A549 treated with dexamethasone at 1 μM for 4 hours (cell line): ENCODE measurements at places on chromosomes 3 and 15. TPM values are rescaled to one million over a fixed set of nuclear protein-coding genes. Genes with fewer than 3 reads are reported as not detected.

Gene DNAJC19
- total RNA-seq = 21.1 to 23.3 TPM (median 22.5 TPM) in 5 replicates

Gene BTLA
- total RNA-seq = 0.14 TPM in 1 of 5 replicates, not detected in the others

Gene CYP1A1
- 1.5 to 2.7 TPM (median 1.6 TPM) in 5 replicates for total RNA-seq

Gene SLC2A2
- not detected in 5 replicates for total RNA-seq

Gene CHST2
- 0.80 to 1.3 TPM (median 1.1 TPM) in 5 replicates for total RNA-seq

Gene ZWILCH
- total RNA-seq = 31.4 to 40.0 TPM (median 34.2 TPM) in 5 replicates

Gene ANXA2
- total RNA-seq = 5,259 to 6,141 TPM (median 5,288 TPM) in 5 replicates

Gene TMEM89
- not detected in 5 replicates for total RNA-seq

Gene SPINK8
- not detected in 5 replicates for total RNA-seq

Gene THOC7
- total RNA-seq = 58.2 to 74.4 TPM (median 59.3 TPM) in 5 replicates

Gene PRSS50
- not detected in 5 replicates for total RNA-seq

Gene ZNF860
- 1.3 to 1.9 TPM (median 1.7 TPM) in 5 replicates for total RNA-seq

Gene SOX14
- not detected in 5 replicates for total RNA-seq

Gene METTL6
- 27.2 to 29.2 TPM (median 28.3 TPM) in 5 replicates for total RNA-seq
